ENCODE measurements at places on chromosomes 7 and 10. TPM values are rescaled to one million over a fixed set of nuclear protein-coding genes. Genes with fewer than 3 reads are reported as not detected.

HOXA10 gene
- total RNA-seq: not detected

SFXN3 gene
- 16.4 TPM for total RNA-seq

- peak; percentile 21 for DNase-seq
Observed at GRCh38 chr7:157514746-157515145, 177.9 kb downstream of the DNAJB6 start.

DNA sequence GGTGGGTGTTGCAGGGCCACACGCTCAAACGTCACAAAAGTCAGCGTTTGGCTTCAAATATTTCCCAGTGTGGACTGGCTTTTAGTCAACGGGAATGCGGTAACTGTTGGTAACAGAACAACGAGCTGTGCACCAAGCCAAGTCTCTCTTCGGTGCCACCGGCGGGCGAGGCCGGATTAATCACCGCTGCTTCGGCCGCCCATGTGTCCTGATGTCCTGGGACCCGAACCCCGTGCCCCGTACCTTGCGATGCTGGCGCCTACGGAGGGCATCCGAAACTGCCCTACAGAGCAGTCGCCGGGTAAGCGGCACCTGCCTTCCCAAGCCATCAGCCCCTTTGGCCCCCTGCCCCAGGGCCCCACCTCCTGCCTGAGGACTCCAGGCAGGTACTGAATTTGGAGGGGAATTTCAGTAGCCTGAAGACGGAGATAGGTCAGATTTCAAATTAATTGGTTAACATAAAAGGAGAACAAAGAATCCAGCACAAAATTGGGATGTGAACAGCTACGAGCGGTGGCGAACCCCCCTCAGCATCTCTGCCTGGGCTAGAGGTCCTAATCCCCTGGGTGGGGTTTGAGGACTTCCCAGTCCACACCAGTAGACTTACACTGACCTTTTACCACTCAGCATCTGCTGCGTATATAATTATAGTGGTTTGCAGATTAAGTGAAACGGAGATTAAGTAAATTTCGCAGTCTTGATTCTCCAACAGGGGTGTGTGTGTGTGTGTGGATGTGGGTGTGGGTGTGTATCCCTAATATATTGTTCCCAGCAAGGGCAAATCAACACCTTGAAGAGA lies at the start of gene LRRC72:
LRRC72 (plus strand) TSS at position 84 of the 799 bp plus-strand sequence; CDS start at position 212, 128 bp downstream.
- DNase-seq: no peak

ANKRD2 gene
- total RNA-seq: 204 TPM

DNA sequence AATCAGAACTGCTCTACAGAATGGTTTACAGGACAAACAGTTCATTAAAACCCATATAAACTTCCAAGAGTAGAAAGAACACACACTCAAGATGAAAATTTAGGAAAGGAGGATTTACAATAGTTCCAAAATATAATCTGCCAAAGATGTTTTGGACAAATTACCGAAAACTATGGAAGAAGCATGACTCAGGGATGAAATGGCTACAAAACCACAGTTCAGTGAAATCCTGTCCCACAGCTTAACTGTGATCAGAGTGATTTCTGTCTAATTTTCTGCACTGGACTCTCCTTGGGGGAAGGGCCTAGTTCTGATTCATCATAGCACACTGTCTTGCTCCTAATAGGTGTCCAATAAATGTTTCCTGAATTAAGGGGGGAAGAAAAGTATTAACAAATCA lies 82.2 kb downstream of the HIPK2 start:
- no peak for DNase-seq

- DNase-seq: no peak
Observed at GRCh38 chr10:77892021-77892739, 34.4 kb downstream of the DLG5 start.

MMRN2 gene
- 81.3 TPM for total RNA-seq

CALML3 gene
- total RNA-seq: not detected

DNA sequence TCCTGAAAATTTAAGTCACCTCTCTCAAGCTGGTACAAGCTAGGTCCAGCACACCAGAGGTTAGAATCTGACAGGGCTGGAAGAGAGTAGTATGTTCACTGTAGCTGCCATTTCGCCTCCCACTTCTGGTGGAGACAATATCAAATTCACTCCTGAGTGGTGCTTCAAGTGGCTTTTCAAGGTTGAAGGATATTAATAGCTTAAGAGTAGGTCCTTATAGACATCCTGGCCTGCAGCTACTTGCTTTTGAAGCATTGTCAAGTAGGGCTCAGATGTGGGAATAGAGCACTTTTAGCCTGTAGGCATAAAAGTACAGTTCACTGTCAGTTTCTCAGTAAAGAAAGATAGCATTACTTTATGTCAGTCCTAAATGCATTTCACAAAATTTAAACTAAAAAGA lies 270.5 kb upstream of the PLPP4 start:
- DNase-seq: no peak

STRIP2 gene
- 11.3 TPM for total RNA-seq

GRCh38 chr10:51905032-51905431 lies 205.6 kb upstream of the CSTF2T start:
- DNase-seq: no peak

- no peak for DNase-seq
Observed at GRCh38 chr10:78134773-78135306, 101.2 kb downstream of the RPS24 start.

GFRA1 gene
- total RNA-seq: 9.1 TPM

GRCh38 chr7:12685550-12685949 lies 1.9 kb upstream of the ARL4A start:
- DNase-seq: peak; percentile 64

DNA sequence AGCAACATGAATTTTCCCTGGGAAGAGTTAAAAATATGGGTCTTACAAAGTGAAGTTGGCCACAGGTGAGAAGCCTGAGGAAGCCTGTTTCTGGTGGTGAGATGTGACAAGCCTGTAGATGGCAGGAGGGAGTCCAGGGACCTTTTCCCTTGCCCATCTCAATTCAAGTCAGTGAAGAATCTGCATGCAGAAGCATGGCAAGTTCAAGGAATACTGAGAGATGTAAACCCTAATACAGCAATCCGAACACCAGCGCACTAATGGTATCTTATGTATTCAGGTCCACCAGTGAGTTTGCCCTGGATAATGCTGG lies 73.6 kb downstream of the RHOBTB1 start:
- DNase-seq: no peak

DNA sequence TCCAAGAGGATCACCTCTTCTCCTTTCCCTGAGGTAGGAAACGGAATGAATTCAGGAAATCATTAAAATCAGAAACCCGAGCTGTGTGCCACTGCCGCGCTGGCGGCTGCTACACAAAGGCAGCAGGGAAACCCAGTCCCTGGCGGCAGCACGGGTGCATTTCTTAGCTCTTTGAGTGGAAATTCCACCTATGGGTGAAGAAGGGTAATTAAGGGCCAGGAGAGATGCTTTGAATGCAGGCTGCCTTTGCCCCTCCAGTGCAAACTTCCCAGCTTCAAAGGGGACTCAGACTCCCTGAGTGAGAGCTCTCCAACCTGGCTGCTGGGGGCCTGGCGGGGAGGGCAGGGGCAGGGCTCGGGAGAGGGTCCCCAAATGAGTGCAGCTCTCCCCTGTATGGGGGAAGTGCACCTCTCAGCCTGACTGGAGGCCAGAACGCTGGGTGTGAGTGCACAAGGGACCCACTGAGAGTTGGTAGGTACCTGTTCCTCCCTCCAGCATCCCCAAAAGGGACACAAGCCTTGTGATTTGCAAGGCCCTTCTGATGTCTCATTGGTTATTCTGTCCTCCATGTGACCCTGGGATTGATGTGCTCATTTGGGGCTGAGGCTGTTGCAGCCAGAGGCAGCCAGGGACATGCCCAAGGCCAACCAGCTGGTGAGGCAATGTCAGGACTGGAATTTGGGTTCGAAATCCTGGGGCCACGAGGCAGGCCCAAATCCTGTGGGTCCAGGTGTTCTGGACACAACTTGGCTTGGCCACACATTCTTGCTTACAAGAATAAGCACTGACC lies 16.3 kb upstream of the ZMIZ1 start:
- no peak for DNase-seq

- no peak for DNase-seq
Observed at GRCh38 chr10:3036155-3037021, 31.0 kb upstream of the PFKP start.

GRCh38 chr7:17093461-17093860 lies 205.0 kb upstream of the AHR start:
- no peak for DNase-seq

Measured in right atrium auricular region (tissue), 2 donors.